Cortex of kidney (tissue), 1 donor: ENCODE measurements at places on chromosomes 6 and 20.

DNA sequence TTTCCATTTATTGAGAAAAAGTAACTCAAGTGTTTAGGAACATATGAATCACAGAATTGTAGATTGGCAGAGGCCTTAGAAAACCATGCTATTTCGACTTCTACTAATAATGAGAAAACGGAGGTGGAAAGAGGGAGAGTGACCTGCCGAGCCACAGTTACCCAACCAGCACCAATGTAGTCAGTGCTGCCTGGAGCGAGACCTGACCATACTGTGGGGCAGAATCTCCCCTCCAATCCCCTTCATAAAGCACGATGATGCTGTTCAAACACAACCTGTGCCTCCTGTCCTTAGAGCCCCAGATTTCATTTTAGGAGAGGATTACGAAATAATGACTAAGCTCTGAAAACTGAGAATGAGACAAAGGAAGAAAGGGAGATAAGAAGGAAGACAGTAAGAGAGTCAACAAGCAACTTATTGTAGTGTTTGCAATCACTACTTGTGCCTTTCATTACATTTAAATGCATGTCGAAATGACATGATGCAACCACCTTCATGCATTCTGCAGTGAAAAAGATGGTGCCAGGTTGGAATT, 70.6 kb downstream of the ATXN1 start:
- DNase-seq = no peak

GRCh38 chr6:43997345-43997677, 129.9 kb downstream of the MRPL14 start:
- no peak for DNase-seq

DNA sequence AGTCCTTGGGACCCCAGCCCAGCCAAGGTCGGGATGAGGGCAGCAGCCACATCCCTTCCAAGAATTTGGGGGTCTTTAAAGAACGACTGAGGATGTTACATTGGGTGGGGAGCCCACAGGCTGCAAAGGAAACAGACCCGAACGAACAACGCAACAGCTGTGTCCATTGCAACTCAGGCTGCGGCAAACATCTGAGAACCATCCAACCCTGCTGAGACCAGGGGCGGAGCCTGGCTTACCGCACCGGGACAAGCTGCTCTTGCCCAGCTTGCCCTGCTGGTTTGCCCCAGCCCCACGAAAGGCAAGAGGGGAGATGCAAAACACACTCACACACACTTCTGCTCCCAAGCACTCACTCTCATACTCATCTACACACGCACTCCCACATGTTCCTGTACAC, 21.5 kb upstream of the TAF4 start:
- no peak for DNase-seq

GRCh38 chr6:36735110-36736071, 37.8 kb downstream of the RAB44 start:
- no peak for DNase-seq

GRCh38 chr6:40353197-40353966, 233.8 kb downstream of the LRFN2 start:
- DNase-seq = no peak

- no peak for DNase-seq
Measured at GRCh38 chr6:100673641-100674040, 207.5 kb downstream of the ASCC3 start.

- no peak for DNase-seq
Measured at GRCh38 chr6:107864226-107865127, 40.4 kb upstream of the SCML4 start.

DNA sequence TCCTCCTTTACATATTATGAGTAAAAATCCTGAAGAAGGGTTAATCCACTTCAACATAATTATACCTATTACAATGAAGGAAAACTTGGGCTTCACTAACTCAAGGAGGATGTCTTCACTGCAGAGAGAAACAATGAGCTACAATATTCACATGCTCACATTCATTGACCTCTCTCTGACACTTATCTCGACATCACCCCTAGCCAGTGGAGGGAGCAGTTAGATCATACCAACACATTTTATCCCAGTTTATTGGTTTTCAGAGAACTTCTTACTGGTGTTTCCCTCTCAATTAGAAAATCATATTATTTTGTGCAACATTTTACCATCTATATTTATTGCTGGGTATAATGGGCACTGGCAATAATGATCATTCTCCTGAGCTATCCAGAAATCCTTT, 646.5 kb downstream of the TENT5A start:
- no peak for DNase-seq

- no peak for DNase-seq
Measured at GRCh38 chr20:41664584-41664983, 46.4 kb upstream of the CHD6 start.

- no peak for DNase-seq
Measured at GRCh38 chr6:31948753-31949413, 3.0 kb downstream of the CFB start.

- DNase-seq = no peak
Measured at GRCh38 chr6:75290136-75290945, 5.7 kb upstream of the TMEM30A start.

DNA sequence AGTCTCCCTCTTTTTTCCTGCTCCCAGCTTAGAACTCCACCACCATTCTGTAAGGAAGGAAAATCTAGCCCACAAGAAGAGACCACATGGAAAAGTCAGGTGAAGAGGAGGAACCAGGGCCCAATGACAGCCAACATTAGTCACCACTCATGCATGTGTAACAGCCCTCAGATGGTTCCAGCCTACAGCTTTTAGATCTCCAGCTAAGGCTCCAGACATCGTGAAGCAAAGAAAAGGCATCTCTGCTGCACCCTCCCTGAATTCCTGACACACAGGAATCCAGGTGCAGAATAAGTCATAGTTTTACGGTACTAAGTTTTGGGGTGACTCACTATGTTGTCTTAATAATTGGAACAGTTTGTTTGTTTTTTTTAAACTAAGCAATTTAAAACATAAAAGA, 25.5 kb downstream of the DCDC2 start:
- DNase-seq = no peak

GRCh38 chr20:8718279-8718678, 350.6 kb upstream of the PLCB4 start:
- DNase-seq = no peak

DNA sequence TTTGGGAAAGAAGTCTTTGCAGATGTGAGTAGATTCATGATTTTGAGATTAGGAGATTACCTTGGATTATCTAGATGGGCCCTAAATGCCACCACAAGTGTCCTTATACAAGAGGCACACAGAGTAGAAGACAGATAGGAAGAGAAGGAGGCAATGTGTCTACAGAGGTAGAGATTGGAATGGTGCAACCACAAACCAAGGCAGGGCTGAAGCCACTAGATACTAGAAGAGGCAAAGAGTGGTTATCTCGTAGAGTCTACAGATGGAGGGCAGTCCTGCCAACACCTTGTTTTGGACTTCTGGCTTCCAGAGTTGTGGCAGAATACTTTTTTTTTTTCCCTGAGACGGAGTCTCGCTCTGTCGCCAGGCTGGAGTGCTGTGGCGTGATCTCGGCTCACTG, 138.3 kb upstream of the AKIRIN2 start:
- no peak for DNase-seq

DNA sequence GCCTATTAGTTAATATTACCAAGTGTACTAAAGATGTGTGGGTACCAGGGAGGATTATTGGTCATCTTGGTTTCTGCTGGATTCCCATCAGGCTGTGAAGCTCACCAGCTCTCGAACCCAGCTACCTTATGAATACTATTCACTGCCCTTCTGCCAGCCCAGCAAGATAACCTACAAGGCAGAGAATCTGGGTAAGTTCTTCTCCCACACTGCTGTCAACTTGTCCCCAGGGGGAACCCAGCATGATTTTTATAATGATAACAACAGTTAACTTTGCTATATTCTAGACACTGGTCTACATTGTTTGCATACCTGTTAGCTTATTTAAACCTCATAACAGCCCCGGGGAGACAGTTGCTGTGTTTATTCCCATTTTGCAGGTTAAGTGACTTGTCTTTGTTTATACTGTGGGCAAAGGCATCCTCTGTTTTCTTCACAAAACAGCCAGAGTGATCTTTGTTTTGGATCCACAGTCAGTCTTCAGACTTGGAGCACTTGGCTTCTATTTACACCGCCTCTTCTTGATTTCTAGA, 26.5 kb downstream of the TM9SF4 start:
- DNase-seq = no peak

GRCh38 chr6:20334962-20335361, 66.7 kb upstream of the E2F3 start:
- DNase-seq = no peak

DNA sequence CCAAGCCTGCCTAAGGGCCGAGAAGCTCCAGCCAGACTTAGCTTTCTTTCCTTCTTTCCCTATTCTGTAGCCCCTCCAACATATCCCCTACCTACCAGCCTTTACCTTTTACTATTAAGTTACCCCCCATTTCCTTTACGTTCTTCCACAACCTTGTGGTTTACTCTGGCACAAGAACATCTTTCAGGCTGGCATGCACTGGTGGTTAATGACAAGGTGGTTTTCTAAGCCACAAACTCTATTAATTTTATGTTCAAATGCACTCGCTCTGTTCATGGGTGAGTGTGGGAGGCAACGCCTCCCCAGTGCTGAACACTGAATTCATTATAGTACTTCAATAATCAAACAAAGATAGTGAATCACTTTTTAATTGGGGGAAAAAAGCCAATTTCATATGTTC, 64.4 kb downstream of the TRERF1 start:
- DNase-seq = no peak

DNA sequence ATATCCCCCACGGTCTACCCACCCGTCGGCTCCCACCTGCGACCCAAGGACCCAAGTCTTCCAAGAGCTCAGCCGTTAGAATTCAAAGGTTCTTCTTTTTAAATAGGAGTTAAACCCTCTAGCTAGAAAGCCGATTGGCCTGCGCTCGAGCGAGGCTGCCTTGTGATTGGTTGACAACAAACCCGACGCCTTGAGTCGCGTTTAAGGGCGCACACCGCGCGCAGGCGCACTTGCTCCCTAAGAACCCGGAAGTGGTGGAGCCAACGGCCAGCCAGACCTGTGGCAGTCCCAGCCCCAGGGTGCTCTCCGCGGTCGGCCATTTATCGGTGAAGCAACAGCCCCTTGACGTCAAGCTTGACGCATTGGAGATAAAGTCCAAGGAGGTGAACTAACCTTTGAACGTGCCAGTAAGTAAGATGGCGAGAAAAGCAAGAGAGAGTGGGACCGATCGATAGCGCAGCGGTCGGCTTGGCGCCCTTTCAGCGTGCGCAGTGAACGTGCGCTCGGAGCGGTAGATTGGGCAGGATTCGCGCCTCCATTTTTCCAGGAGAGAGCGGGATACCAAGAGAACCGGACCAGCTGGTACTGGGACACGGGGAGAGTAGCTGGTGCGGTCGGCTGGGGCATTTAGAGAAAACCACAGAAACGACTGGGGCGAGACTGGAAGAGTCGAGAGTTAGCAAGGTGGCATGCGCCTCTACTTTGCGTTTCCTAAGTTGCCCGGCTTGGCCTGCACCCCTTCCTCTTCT, at the start of the genes AURKA and CSTF1:
AURKA (minus strand) TSS at position 84 of the 749 bp plus-strand sequence. CDS start 4,018 bp downstream, outside the sequence.
CSTF1 (plus strand) TSS at position 514 of the 749 bp plus-strand sequence. CDS start 2,908 bp downstream, outside the sequence.
- no peak for DNase-seq

DNA sequence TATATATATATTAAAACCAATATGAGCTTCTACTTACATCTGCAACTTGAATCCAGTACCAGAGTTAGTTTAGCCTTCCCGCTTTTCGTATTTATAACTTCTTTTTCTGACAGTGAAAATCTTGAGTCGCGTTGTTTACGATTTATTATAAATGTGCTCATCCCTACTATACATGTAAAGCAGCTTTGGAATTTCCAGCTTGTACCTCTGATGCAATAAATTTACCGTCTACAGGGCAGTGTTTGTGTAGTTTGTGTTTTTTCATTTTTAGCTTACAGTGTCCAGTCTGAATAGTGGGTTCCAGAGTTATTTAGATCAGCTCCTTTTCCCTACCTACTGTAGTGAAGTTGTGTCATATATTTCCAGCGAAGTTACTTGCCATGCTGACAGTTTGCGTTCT, 66.3 kb downstream of the TIAM2 start:
- DNase-seq = no peak

- DNase-seq = no peak
Measured at GRCh38 chr20:7980332-7981046, 39.1 kb downstream of the TMX4 start.

DNA sequence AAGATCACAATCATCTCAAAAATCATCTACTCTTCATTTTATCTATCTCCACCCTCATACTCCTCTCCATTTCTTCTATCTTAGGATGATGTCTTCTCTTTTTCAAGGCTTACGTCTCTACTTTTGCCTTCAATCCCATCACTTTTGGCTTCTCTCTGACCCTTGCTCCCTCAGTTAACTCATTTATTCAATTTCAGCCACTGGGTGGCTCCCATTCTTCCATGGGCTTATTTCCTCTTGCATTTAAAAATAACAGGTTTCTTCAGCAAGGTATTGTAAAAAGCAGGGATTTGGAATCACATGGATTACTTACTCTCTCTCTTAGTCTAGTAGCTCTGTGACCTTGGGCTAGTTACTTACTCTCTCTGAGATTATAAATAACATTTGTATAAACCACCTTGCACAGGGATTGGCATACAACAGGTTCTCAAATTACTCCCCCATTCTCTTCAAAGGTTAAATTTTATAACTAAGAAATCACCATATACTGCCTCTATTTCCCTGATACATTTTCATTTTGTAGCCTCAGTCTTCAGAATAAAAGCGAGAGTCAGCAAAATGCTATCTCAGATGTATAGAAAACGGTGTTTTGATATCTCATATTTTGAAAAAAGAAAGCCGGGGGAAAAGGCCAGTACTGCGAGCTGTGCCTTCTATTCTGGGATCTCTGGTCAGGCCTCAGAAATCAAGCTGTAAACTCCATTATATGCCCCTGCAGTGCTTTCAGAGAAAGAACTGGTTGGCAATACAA, 5.5 kb downstream of the ZSCAN12 start:
- no peak for DNase-seq

- DNase-seq = no peak
Measured at GRCh38 chr6:31586599-31587281, 663 bp downstream of the LST1 start.

GRCh38 chr20:11906626-11907480, 10.8 kb upstream of the BTBD3 start:
- no peak for DNase-seq

GRCh38 chr6:1238040-1238439, 73.9 kb upstream of the FOXQ1 start:
- DNase-seq = no peak

GRCh38 chr6:109867009-109867969, 110.8 kb upstream of the GPR6 start:
- no peak for DNase-seq

GRCh38 chr20:15012566-15012965, 675.2 kb upstream of the FLRT3 start:
- DNase-seq = no peak
